ENCODE measurements at places on chromosomes 1 and 21.

DNA sequence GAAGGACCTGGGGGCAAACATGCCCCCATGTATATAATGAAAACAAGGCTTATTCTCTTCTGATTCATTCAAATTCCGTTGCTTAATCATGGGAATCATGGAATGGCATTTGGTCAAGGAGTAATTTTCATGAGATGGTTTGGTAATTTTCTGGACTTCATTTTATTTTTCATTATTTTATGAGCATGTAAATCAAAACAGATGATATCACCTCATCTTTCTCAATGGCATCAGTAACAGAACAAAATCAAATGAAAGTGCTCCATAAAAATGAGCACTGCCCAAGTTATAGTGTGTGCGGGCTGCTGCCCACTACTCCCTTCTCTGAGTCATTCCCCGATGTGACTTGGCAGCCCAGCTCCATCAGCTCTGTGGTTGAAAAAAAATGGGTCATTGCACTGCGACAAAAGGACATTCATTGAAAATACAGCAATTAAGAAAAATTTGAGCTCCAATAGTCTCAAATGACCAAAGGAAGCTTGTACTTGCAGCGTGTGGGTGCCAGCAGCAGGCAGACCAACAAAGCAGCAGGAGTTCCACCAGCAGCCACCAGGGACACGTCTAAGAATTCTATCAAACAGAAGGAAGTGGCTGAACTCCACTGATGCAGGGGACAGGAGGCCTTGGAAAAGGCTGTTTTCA, 84.3 kb upstream of the VAV3 start:
- no peak for DNase-seq

GRCh38 chr1:202228484-202229122, 35.0 kb downstream of the LGR6 start:
- no peak for DNase-seq

DNA sequence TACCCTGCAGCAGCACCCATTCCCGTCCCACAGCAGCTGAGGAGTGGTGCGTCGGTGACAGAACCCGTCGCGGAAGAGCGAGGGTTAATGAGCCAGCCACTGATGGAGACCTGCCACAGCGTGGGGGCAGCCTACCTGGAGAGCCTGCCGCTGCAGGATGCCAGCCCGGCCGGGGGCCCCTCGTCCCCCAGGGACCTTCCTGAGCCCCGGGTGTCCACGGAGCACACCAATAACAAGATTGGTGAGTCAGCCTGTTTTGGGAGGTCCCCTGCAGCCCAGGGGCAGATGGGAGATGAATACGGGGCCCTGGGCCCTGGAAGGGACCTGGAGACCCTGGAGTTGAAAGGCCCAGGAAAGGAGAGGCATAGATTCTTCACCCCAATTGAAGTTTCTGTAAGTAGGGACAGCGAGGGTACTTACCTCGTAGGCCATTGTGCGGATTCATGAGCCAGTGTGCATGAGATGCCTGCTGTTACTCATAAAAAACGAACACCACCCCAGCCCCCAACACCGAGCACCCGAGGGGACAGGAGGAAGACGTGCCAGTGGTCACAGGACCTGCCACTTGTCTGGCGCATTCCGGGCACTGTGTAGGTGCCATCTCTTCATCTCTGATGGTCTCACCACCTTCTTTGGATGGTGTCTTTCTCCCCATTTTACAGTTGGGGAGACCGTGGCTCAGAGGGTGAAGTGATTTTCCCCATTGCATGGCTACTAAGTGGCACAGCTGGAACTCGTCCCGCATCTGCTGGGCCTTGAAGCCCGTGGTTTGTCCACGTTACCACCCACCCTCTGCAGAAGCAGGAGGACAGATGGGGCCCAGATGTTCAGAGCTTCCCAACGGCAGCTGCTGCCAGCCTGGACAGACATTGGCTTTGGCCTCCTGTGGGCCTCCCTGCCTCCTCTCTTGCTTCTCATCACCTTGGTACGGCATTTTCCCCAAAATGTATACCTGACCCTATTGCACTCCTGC, 28.3 kb upstream of the TNFRSF1B start:
- no peak for DNase-seq

- DNase-seq = no peak
Measured at GRCh38 chr1:110588991-110589390, 17.2 kb downstream of the KCNA2 start.

DNA sequence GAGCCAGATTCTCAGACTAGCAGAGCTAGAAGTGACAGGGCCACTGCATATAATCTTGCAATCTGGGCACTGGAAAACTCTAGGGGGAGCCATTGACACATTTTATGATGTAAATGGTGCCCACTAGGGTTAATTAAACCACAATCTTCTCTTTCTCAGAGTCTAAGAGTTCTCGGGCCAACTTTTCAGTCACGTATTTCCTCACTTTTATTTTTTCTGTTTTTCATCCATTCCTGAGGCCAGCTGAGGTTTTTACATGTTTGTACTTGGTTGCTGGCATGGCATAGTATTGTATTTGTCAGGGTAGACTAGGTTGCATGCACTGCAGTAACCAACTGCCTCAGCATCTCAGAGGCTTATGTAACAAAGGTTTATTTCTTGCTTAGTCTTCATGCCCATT, 138.2 kb downstream of the ZNF326 start:
- no peak for DNase-seq

DNA sequence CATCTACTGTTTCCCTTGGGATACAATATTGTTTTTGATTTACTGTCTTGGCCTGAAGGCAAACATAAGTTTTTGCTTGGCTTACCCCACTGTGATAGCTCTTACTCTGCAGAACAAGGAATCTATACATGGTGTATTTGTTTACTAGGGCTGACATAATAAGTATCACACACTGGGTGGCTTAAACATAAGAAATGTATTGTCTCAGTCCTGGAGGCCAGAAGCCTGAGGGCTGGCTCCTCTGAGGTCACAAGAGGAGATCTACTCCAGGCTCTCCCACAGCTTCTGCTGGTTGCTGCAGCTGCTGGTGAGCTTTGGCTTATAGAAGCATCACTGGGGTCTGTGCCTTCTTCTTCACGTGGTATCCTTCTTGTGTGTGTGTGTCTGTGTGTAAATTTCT, 30.7 kb upstream of the IGSF5 start:
- DNase-seq = no peak

- DNase-seq = no peak
Measured at GRCh38 chr1:17052641-17053040, 1.2 kb downstream of the SDHB start.

DNA sequence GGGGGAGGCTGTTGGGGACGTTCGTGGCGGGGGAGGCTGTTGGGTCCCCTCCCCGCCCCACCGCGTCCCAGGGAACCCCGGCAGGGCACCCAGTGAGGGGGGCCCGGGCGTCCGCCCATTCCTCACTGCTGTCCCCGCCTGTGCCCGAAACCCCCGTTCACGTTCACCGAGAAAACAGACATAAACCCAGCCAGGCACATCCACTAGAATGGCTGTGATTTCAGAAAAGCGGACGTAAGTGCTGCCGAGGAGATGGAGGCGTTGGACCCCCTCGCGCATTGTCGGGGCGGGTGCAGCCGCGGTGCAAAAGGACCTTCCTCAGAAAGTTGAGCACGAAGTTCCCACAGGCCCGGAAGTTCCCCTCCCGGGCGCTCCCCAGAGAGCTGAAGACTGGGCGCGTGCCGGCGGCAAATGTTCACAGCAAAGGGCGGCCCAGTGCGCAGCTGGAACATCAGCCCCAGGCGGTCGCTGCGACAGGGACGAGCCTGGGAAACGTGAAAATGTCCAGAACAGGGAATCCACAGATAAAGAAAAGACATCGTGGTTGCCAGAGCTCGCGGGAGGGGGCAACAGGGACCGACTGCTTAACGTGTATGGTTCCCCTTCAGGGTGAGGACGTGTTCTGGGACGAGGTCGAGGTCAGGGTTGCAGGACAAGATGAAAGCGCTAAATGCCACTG, 18.5 kb upstream of the SAMD11 start:
- DNase-seq = no peak
